ENCODE measurements at places on chromosomes 1 and 21.

DNA sequence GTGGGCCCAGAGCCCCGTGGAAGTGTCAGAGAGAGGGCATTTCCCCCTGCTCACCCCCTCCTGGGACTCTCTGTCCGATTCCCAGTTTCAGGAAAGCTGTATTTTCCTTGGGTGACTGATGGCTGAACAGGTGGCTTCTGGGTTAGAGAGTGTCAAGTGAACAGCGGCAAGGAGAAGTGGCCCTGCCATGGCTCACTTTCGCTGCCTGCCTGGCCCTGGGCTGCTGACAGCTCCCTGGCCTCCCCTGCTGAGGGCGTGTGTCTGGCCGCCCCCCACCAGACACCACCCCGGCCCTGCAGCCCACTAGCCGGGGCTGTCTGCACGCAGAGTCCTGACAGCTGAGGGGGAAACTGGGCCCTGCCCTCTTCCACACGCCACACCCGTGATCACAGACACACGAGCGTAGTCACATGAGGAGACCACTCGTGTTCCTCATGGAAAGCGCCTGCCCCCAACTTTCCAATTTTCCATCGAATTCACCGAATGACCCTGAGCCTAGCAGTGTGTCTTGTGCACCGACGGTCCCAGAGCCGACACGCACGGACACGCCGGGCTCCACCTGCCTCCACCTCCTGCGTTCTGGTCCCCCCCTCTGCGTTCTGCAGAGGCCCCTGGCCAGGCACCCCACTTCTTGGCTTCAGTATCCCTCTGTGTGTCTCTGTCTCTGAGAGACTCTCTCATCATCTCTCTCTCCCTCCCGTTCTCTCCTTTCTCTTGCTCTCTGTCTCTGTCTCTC is 60.6 kb upstream of the CASZ1 start:
- no peak for DNase-seq

GRCh38 chr1:61746813-61747212 is 4.5 kb downstream of the PATJ start:
- DNase-seq: no peak

GRCh38 chr1:156140879-156141707 is 12.3 kb upstream of the SEMA4A start:
- no peak for DNase-seq

GRCh38 chr1:219185486-219186117 is 11.9 kb downstream of the LYPLAL1 start:
- no peak for DNase-seq

GRCh38 chr21:42760361-42760950 is 107.0 kb downstream of the PDE9A start:
- DNase-seq: no peak

Data from effector memory CD4-positive, alpha-beta T cell (primary cell).